ENCODE measurements at places on chromosomes 12 and 14.

GRCh38 chr12:111792155-111792855 is 25.6 kb downstream of the ALDH2 start:
- no peak for DNase-seq

DNA sequence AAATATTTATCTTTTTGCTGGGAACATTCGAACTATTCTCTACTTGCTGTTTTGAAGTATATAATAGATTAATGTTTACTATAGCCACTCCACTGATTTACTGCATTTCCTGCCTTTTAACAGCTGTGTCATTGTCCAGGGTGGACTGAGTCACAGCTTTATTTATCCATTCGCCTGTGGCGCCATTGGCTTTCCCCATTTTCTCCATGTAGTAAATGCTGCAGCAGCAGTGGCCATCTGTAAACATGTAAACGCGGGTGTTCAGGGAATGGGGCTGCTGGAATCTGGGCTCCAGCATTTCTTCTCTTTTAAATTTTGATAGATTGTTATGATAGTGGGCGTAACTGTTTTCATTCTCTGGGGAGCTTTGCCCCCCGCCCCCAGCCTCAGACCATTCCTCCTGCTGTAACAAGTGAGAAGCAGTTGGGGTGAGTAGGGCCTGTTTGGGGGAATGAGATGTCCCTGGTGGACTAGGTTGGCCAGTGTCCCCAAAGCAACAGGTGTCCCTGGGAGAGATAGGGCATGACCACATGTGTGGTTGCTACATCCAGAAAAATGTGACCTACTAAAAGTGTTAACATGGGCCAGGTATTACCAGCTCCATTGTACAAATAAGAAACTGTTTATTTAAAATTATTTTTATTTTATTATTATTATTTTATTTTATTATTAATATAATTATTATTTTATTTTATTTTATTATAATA is 32.9 kb downstream of the RIN3 start:
- no peak for DNase-seq

DNA sequence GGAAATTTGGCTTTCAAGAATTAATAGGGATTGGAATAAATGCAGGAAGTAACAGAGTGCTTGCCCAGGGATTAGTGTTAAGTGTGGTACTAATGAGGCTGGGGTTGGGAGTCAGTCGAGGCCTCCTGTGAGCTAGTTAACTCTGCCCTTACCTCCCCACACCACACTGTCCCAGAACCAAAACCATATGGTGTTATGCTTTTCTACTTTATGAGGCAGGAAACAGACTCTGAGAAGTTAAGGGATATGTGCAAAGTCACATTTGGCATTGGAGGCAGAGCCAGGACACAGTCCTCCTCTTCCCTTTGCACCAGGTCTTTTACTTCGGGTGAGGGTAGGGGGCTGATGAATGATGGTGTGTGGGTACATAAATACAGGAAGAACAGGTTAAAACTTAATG is 41.9 kb downstream of the PELI2 start:
- no peak for DNase-seq

DNA sequence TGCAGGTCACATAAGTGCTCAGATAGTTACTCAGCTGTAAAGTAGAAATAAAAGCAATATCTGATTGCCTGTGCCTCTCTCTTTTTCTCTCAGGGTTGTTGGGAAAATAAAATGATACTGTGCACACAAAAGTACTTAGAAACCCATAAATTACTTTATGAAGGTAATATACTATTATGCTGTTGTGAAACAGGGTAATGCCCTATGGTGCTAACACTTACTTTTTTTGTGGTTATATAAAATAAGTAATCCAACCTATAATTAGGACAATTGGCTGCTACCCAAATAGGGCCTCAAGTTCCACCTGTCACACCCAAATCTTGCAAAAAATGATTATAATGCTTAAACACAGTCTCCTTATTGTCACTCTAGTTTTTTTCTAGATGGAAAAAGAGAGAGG is 50.6 kb downstream of the DAAM1 start:
- DNase-seq = no peak

DNA sequence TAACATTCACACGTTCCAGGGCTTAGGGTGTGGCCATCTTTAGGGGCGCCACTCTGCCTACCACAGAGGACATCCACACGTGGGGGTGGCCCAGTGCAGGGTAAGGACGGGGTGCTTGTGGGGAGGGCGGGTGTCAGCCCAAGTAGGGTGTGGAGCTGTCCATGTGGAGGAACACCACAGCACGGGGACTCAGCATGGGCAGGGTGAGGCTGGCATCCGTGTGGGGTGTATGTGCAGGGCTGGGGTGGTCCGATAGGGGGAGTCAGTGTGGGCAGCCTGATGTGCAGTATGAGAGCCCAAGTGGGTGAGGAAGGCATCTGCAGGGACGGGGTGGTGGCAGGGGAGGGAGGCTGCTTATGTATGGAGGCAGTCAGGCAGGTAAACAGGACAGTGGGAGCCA is 17.7 kb downstream of the PSMC1 start:
- DNase-seq = no peak

DNA sequence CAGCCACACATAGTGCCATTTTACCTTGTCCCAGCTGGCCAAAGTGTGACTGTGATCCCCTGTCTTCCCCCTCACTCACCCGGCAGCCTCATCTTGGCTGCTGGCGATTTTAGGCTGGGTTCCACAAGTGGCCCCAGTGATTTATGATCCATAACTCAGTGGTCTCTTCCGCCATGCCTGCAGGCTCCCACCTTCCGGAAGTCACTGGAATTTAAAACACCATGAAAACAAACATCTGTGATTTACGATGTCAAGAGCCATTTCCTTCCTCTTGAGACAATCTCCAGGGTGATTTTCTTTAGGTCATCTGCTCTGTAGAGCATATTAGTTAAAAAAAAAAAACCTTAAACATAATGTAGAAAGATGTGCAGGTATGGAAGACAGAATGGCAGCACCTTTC is 282.3 kb downstream of the CACNA1C start:
- DNase-seq = no peak

DNA sequence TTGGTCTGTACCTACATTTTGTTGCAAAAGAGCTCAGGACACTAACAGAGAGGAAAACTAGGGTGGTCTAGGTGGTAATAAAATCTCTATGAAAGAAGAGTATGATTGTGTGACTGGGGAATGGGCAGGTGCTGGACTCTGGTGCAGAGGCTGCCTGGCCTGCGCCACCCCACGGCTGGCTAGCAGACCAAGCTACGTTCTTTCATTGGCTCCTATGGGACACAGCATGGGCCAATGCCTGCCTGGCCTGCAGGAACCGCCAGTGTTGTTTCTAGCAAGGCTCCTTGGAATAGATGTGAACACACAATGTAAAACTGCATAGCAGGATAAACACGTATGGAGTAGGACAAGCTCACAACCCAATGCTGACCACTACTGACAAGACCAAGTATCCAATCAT is 51.7 kb upstream of the CORO1C start:
- no peak for DNase-seq
